ENCODE measurements at places on chromosomes 4 and X.

GRCh38 chr4:74950200-74950599, 17.3 kb downstream of the PARM1 start:
- peaks cover 4% of the 10 kb centered on the region for H3K4me1 ChIP-seq
- H3K27me3 ChIP-seq, result no peaks in the 10 kb centered on the region
- no peak overlapping the region for H3K4me3 ChIP-seq
- no peaks in the 10 kb centered on the region for H3K36me3 ChIP-seq
- no peak overlapping the region for H3K27ac ChIP-seq
- DNase-seq, result no peak

DNA sequence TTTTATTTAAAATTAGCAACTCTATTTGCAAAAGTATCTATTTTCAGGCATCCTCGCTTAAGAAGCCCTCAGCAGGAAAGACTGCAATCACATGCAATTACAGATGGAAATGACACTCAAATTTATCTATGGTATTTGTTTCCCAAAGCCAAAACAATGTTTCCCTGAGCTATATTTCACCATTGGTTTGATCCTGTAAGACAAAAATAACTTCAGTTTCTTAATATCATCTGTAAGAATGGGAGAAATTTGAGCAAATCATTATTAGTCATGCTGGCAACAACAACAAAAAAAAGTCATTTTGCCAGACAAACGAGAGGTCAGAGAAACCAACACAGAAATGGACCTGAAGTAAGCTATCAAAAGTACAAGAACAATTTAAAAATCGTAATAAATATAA, 204.1 kb downstream of the NR3C2 start:
- H3K4me3 ChIP-seq, result no peak overlapping the region
- no peak overlapping the region for H3K27ac ChIP-seq
- no peaks in the 10 kb centered on the region for H3K4me1 ChIP-seq
- no peaks in the 10 kb centered on the region for H3K27me3 ChIP-seq

- peaks cover 16% of the 10 kb centered on the region for H3K27me3 ChIP-seq
- no peaks in the 10 kb centered on the region for H3K4me1 ChIP-seq
- peak overlapping the region; percentile 60 for H3K4me3 ChIP-seq
- peak; percentile 16 for DNase-seq
Measured at GRCh38 chrX:56994375-56995270, 718 bp downstream of the SPIN3 start.

DNA sequence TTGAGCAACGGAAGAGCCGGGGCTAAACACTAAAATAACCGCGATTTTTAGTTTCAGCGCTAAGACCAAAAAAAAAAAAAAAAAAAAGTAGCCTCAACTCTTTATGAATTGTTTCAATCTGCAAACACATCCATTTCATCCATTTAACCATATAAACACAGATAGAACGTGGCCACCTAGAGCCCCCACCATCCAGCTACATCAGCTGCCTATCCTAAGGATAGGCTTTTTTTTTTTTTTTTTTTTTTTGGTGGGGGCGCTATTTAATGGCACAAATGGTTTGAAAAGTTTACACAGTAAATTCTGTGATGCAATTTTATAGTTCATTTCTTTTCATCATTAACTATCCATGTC, 492 bp upstream of the HDAC8 start:
- H3K36me3 ChIP-seq, result peaks cover 11% of the 10 kb centered on the region
- H3K27ac ChIP-seq, result no peak overlapping the region
- H3K4me3 ChIP-seq, result peak overlapping the region; percentile 55
- no peaks in the 10 kb centered on the region for H3K4me1 ChIP-seq
- peaks cover 18% of the 10 kb centered on the region for H3K27me3 ChIP-seq
- no peak for DNase-seq

- DNase-seq, result peak; percentile 96
- H3K27me3 ChIP-seq, result peaks cover 3% of the 10 kb centered on the region
- H3K4me1 ChIP-seq, result peaks cover 6% of the 10 kb centered on the region
Measured at GRCh38 chrX:118251271-118251670, 94.6 kb upstream of the WDR44 start.

DNA sequence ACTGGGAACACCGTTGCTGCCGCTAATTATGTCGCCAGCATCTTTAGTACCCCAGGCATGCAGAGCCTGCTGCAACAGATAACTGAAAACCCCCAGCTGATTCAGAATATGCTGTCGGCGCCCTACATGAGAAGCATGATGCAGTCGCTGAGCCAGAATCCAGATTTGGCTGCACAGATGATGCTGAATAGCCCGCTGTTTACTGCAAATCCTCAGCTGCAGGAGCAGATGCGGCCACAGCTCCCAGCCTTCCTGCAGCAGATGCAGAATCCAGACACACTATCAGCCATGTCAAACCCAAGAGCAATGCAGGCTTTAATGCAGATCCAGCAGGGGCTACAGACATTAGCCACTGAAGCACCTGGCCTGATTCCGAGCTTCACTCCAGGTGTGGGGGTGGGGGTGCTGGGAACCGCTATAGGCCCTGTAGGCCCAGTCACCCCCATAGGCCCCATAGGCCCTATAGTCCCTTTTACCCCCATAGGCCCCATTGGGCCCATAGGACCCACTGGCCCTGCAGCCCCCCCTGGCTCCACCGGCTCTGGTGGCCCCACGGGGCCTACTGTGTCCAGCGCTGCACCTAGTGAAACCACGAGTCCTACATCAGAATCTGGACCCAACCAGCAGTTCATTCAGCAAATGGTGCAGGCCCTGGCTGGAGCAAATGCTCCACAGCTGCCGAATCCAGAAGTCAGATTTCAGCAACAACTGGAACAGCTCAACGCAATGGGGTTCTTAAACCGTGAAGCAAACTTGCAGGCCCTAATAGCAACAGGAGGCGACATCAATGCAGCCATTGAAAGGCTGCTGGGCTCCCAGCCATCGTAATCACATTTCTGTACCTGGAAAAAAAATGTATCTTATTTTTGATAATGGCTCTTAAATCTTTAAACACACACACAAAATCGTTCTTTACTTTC, 1.8 kb downstream of the UBQLN2 start:
- peak overlapping the region; percentile 97 for H3K27ac ChIP-seq
- H3K27me3 ChIP-seq, result peaks cover 24% of the 10 kb centered on the region
- peak; percentile 54 for DNase-seq
- H3K4me1 ChIP-seq, result peaks cover 9% of the 10 kb centered on the region

DNA sequence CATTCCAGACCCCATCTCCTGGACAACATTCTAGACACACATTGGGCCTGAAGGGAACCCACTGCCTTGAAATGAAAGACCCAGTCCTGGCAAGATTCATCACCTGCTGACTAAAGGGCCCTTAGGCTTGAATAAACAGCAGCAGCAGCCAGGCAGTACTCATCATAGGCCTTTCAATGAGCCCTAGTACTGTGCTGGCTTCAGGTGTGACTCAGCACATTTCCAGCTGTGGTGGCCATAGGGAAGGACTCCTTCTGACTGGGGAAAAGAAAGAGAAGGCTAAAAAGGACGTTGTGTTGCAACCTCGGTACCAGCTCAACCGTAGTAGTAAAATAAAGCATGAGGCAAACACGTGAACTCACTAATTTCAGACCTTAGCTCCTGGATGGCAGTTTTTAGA, 344.0 kb downstream of the ACTRT1 start:
- H3K27me3 ChIP-seq, result no peaks in the 10 kb centered on the region
- no peak overlapping the region for H3K27ac ChIP-seq
- H3K4me3 ChIP-seq, result no peak overlapping the region
- no peaks in the 10 kb centered on the region for H3K4me1 ChIP-seq
- H3K36me3 ChIP-seq, result no peaks in the 10 kb centered on the region

DNA sequence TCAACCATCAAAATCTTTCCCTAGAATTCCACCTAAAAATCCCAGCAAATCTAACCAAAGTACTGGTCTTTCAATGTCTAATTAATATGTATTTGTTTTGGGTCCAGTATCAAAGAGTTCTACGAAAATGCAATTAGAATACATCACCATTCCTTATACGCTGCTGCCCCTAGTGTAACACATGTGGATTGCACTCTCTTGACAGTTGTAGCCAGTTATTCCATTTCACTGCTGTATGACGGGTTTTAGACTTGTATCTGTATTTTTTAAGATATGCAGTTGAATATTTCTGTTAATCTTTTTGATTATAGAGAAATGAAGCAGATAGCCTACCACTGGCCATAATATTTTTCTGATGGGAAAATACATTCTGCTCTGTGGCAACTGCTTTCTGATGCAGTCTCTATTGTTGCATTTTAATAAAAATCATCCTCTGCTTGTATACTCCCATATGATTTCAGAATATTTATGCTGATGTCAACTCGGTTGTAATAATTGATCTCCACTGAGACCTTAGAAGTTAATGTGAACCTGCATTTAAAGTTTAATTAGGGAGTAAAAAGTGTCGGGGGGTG, 17.1 kb upstream of the PAGE2B start:
- no peak overlapping the region for H3K4me3 ChIP-seq
- H3K36me3 ChIP-seq, result no peaks in the 10 kb centered on the region
- DNase-seq, result peak; percentile 45
- H3K4me1 ChIP-seq, result no peaks in the 10 kb centered on the region
- no peak overlapping the region for H3K27ac ChIP-seq

- H3K27me3 ChIP-seq, result no peaks in the 10 kb centered on the region
- no peak overlapping the region for H3K4me3 ChIP-seq
- DNase-seq, result peak; percentile 79
- H3K36me3 ChIP-seq, result peaks cover 6% of the 10 kb centered on the region
Measured at GRCh38 chr4:7932287-7932686, 7.4 kb downstream of the AFAP1 start.

GRCh38 chrX:150486011-150486410, 82.4 kb upstream of the MTM1 start:
- peak; percentile 33 for DNase-seq
- H3K4me3 ChIP-seq, result no peak overlapping the region
- peaks cover 8% of the 10 kb centered on the region for H3K27me3 ChIP-seq

GRCh38 chrX:18677161-18677869, 5.4 kb upstream of the RS1 start:
- no peak overlapping the region for H3K4me3 ChIP-seq
- H3K27me3 ChIP-seq, result peaks cover 15% of the 10 kb centered on the region
- no peak overlapping the region for H3K27ac ChIP-seq

GRCh38 chr4:92249541-92249940, 54.2 kb upstream of the GRID2 start:
- no peak overlapping the region for H3K27ac ChIP-seq
- no peaks in the 10 kb centered on the region for H3K27me3 ChIP-seq
- H3K36me3 ChIP-seq, result no peaks in the 10 kb centered on the region

GRCh38 chr4:53234669-53235068, 131.2 kb downstream of the SCFD2 start:
- no peak overlapping the region for H3K4me3 ChIP-seq
- H3K27me3 ChIP-seq, result no peaks in the 10 kb centered on the region
- H3K36me3 ChIP-seq, result no peaks in the 10 kb centered on the region
- DNase-seq, result no peak
- no peak overlapping the region for H3K27ac ChIP-seq

DNA sequence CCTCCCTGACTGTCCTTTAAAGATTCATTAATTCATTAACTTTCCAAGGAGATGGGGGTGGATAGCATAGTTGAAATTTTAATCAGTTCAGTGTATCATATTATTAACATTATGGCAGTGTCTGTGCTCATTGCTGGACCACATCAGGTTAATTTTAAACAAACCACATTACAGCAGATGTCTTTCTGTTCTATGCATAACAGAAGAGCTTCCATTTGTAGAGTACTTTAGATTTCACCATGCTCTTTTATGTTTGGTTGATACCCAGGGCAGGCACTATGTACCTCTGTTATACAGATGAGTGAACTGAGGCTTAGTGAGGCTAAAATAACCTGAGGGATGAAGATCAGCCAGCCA, 41.1 kb downstream of the AFF2 start:
- no peak for DNase-seq
- H3K4me3 ChIP-seq, result no peak overlapping the region
- H3K27ac ChIP-seq, result no peak overlapping the region
- peaks cover 2% of the 10 kb centered on the region for H3K27me3 ChIP-seq

- H3K36me3 ChIP-seq, result no peaks in the 10 kb centered on the region
- peaks cover 13% of the 10 kb centered on the region for H3K27me3 ChIP-seq
- H3K4me1 ChIP-seq, result peaks cover 62% of the 10 kb centered on the region
Measured at GRCh38 chr4:2364654-2365053, 53.8 kb downstream of the ZFYVE28 start.

- H3K36me3 ChIP-seq, result no peaks in the 10 kb centered on the region
- peaks cover 6% of the 10 kb centered on the region for H3K4me1 ChIP-seq
- H3K27me3 ChIP-seq, result peaks cover 4% of the 10 kb centered on the region
- no peak overlapping the region for H3K27ac ChIP-seq
- H3K4me3 ChIP-seq, result no peak overlapping the region
Measured at GRCh38 chrX:150414228-150414627, 51.1 kb downstream of the MAMLD1 start.

- H3K4me3 ChIP-seq, result no peak overlapping the region
- peak overlapping the region; percentile 73 for H3K27ac ChIP-seq
- no peak for DNase-seq
- no peaks in the 10 kb centered on the region for H3K27me3 ChIP-seq
- no peaks in the 10 kb centered on the region for H3K36me3 ChIP-seq
Measured at GRCh38 chr4:139814323-139815015, 148.8 kb downstream of the MGST2 start.

GRCh38 chr4:152062936-152063620, 302.3 kb upstream of the GATB start:
- no peaks in the 10 kb centered on the region for H3K36me3 ChIP-seq
- peak overlapping the region; percentile 43 for H3K27ac ChIP-seq
- peak; percentile 23 for DNase-seq
- no peak overlapping the region for H3K4me3 ChIP-seq
- H3K4me1 ChIP-seq, result peaks cover 18% of the 10 kb centered on the region

GRCh38 chr4:39889226-39889625, 88.5 kb downstream of the PDS5A start:
- H3K27ac ChIP-seq, result no peak overlapping the region
- H3K36me3 ChIP-seq, result peaks cover 16% of the 10 kb centered on the region
- no peaks in the 10 kb centered on the region for H3K27me3 ChIP-seq

GRCh38 chrX:74325130-74326059, 21.4 kb downstream of the ZCCHC13 start:
- no peak overlapping the region for H3K27ac ChIP-seq
- no peaks in the 10 kb centered on the region for H3K36me3 ChIP-seq
- no peak for DNase-seq
- peaks cover 39% of the 10 kb centered on the region for H3K27me3 ChIP-seq
- no peak overlapping the region for H3K4me3 ChIP-seq
- no peaks in the 10 kb centered on the region for H3K4me1 ChIP-seq

DNA sequence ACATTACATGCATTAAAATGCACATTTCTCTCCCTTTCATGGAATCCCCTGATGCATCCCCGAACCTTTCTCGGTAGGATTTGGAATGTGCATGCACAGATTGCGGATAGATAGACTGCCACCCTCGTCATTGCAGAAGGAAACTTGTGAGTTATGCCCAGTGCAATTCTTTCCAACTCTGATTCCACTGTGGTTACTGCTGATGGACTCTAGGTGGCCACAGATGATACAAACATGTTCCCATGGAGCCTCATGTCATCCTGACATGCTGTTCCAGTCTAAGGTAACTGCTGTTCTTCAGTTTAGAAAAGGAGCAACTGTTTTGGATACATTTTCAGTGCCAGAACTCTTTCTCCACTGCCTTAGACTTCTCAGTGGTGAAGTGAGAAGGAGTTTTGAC, 9.1 kb upstream of the VCX3B start:
- no peak for DNase-seq
- H3K27me3 ChIP-seq, result no peaks in the 10 kb centered on the region
- no peak overlapping the region for H3K4me3 ChIP-seq
- no peak overlapping the region for H3K27ac ChIP-seq

DNA sequence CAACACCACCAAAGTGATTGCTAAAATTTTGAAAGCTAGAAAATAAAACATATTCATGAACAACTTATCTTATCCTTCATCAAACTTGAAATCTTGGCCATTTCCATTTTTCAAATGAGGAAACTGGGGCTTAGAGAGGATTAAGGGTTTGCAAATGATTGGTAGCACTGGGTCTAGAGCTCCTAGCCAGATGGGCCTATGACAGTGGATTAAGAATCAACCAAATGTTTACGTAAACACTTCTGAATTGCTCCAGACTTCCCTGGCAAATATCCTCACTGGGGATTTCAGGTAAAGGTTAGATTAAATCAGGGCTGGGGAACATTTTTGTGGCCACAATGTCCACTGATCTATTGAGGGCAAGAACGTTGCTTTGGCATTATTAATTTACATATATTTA, 241.2 kb downstream of the ANK2 start:
- peaks cover 22% of the 10 kb centered on the region for H3K36me3 ChIP-seq
- H3K4me3 ChIP-seq, result no peak overlapping the region
- H3K27ac ChIP-seq, result no peak overlapping the region
